ENCODE measurements at places on chromosomes 11 and 22.

DNA sequence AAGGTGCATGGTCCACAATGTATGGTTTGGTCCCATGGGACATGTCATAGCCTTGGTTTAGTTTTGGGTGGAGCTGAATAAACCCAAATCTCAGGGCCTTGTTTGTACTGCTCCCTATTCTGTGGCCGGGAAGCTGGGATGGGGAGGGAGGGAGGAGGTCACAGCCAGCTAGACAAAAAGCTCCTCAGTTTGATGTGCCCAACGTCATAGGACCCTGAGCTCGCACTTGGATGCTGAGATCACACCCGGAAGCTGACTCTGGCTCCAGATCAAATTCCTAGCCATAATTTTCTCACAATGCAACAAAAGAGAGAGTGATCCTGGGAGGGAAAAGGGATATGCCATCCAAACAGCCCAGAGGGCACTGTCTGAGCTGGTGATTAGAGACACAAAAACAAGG, 1.5 kb downstream of the HSPB2 start:
- no peak for DNase-seq

DNA sequence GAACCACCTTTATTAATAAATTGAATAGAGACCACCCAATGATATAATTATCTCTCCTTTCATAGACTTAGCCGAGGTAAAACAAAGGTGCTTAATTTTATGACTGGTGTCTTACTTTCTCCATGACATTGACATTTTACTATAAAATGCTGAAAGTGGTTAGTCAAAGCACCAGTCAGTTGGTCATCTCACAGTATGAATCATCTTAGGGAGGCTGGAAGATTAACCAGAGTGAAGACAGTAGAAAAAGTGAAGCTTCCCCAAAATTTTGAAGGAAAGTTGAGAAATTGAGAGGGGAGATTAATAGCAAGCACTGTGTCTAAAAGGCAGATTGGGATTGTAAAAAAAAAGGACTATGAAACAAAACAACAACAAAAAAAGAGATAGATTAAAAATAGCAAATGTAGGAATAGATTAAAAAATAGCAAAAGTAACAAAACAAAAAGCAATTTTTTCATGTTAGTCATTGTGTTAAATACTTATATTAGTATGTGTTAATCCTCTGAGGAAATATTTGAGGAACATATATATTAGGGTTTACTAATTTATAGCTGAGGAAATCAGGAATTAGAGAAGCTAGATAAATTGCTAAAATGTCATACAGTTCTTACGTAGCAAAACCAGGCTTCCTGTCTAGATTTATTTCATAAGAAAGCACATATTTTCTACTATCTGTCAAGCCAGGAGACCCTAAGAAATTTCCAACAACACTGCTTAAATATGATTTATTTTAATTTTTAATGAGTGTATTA, 557.3 kb upstream of the ANO5 start:
- DNase-seq: no peak

GRCh38 chr22:23183061-23183698, 2.9 kb downstream of the BCR start:
- no peak for DNase-seq

DNA sequence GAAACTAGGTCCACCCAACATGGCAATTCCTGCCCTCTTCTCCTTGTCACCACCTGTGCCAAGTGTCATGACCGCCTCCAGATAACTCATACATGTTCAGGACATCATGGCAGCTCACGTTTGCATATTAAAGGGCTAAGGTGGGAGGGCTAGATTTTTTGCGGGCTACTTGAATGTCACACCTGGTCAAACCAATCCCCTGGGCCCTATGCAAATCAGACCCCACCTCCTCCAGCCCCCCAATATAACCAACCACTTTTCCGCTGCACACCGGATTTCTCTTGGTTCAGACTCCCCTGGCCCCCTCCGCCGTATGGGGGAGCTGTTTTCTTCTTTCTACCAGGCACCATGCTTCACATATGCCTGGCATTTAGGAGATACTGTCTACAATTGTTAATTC, 12.6 kb downstream of the UPB1 start:
- DNase-seq: no peak

GRCh38 chr22:29713156-29713727, 6.6 kb upstream of the CABP7 start:
- DNase-seq: no peak

GRCh38 chr11:82996966-82997606, 74.6 kb downstream of the RAB30 start:
- DNase-seq: peak; percentile 46

DNA sequence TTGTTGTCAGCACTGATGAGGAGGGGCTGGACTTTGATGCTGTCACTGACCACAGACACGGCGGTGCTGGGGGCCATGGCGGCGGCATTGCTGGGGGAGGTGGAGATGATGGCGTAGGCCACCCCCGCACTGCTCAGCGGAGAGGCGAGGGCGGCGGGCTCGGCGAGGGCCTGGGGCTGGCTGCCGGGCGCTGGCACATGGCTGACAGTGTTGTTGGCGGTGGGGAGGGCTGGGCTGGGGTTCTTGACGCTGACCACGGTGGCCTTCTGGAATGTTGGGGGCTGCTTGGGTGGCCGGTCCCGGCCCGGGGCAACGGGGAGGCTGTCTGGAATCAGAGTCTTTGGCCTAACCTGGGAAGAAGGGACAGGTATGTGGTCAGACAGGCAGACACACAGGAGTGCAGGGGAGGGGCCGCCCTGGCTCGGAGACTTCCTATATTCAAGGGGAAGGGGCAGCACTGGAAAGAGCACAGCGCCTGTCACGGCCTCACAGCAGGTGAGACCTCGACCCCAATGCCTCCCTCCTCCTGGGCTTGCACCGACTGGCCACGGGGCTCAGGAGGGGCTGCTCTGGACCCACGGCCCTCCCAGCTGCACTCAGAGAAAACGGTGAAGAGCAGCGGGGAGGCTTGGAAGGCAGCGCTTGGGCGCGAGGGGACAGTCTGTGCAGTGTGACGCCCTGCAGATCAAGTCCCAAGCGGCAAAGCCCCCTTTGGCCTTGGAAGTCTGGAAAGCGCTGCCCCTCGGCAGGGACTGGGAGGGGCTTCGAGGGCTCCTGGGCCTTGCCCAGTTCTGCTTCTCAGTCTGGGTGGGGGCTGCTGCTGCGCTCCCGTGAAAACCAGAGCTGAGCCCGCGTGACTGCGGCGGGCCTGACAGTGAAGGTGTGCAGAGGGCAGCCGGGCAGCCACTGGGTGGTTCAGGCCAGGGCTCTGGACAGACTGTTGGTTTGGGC, 93.2 kb downstream of the PHF21B start:
- DNase-seq: no peak

DNA sequence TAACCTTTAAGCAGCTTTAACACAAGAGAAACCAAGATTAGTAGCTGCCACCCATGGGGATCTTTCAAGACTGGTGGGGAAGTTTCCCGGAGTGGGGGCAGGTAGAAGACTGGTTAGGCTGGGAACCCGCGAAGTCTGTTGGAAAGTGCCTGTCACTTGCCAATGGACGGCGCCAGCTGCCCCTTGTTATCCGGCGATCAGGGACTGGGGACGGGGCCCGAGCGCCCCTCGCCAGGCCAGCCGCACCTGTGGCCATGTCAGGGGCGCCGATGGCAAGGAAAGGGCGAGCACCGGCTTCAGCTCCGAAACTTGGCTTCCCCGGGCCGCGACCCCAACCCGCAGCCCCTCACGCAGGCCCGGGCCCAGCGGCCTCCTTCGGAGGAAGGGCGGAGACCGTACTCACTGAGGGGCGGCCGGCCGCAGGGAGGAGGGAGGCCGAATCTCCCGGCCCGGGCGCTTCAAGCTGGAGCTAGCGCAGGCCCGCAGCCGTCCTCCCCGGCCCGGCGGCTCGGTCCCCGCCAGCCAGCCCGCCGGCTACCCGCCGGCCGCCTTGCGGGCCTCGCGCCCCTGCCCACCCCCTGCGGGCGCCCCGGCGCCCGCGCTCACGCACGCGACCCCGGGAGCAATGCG, 539 bp downstream of the EIF4ENIF1 start:
- peak; percentile 29 for DNase-seq

DNA sequence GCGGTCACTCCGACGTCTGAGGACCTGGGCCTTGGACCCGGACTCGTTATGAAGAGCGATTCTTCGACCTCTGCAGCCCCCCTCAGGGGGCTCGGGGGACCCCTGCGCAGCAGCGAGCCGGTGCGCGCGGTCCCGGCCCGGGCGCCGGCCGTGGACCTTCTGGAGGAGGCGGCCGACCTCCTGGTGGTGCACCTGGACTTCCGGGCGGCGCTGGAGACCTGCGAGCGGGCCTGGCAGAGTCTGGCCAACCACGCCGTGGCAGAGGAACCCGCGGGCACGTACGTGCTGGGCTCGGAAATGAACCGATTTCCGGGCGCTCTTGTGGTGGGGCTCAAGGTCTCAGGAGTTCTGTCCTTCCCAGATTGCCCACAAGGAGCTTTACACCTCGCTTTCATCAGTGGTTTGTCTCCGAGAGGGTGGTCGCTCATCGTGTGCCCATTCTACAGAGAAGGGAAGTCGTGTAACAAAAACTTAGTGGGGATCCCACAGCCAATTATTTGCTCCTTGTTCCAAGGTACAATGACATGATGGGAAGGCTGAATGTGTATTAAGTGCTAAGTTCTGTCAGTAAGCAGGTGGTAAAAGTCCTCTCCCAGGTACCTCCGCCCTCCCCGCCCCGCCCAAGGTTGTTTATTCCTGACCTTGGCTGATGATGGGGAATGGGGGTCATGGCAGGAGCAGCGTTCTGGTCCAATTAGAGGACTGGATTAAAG, 695 bp downstream of the PEX26 start:
- DNase-seq: no peak

DNA sequence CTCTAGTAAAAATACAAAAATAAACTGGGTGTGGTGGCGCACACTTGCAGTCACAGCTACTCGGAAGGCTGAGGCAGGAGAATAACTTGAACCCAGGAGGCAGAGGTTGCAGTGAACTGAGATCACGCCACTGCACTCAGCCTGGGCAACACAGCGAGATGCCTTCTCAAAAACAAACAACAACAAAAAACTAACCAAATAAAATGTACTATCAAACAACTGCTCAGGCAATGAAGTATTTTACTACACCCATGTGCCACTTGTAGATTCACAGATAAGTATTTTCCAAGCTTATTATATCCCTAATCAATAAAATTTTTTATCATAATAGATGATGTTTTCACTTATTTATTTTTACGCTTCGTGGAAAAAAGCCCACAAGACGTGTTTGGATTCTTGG, 924 bp downstream of the C11orf65 start:
- DNase-seq: no peak

- DNase-seq: no peak
Observed at GRCh38 chr22:41178425-41178975, 26.6 kb upstream of the L3MBTL2 start.

- no peak for DNase-seq
Observed at GRCh38 chr11:96335388-96335787, 7.6 kb downstream of the MAML2 start.

- no peak for DNase-seq
Observed at GRCh38 chr11:90774727-90775566, 552.1 kb upstream of the CHORDC1 start.

GRCh38 chr22:18033204-18033998, 9.0 kb upstream of the MICAL3 start:
- DNase-seq: no peak

GRCh38 chr11:57235761-57236703, 1.0 kb downstream of the APLNR start:
- DNase-seq: no peak

GRCh38 chr11:128105511-128105910, 481.8 kb downstream of the ETS1 start:
- no peak for DNase-seq

- no peak for DNase-seq
Observed at GRCh38 chr11:69943066-69943465, 123.8 kb upstream of the FGF3 start.

GRCh38 chr22:34847072-34847471, 218.9 kb upstream of the ISX start:
- DNase-seq: no peak

- no peak for DNase-seq
Observed at GRCh38 chr11:70536051-70536877, 137.9 kb downstream of the CTTN start.

DNA sequence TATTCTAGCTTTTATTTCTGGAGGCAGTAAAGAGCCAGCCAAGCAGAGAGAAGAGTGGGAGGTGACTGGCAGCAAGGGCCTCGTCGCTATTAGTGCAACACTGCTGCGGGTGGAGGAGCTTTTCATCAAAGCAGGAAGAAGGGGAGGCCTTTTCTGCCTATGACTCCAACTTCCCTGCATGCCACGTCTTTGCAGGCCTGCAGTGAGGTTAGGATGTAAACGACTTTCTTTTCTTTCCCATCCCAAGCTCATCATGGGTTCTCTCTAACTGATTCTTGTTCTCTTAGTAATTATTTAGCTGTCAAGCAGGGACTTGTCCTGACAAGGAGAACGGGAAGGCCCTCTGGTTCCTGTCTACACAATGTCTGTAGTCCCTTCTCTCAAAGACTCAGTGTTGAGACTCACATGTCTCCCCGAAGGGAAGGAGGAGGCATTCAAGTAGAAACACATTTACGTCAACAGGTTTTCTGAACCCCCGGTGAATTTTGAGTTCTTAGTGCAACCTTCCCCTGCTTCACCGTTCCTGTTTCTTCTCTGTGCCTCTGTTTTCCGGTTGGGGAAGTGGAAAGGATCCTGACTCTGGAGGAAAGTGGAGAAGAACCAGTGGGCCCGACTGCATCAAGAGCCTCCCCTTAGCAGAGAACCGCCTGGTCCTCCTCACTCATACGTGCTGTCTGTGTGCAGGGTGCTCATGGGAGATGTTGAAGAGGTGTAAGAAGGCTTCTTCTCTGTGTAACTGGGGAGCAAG, 56.9 kb downstream of the PACS1 start:
- DNase-seq: no peak

DNA sequence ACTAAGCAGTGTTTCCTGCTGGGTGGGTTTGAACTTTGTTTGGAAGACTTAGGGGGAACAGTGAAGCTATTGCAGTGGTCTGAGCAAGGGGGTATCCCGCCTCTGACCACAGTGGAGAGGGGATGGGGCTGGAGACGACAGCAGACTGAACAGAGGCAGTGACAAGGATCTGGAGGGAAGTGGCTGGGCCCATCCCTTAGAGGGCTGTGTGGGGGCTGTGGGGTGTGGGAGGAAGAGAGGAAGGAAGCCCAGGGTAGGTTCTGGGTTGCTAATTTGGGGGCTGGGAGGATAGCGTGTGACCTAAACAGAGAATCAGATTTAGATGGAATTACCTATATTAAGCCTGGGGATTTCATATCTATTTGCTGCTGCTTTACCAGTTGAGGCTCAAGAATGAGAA, 70.7 kb downstream of the BMAL1 start:
- no peak for DNase-seq

DNA sequence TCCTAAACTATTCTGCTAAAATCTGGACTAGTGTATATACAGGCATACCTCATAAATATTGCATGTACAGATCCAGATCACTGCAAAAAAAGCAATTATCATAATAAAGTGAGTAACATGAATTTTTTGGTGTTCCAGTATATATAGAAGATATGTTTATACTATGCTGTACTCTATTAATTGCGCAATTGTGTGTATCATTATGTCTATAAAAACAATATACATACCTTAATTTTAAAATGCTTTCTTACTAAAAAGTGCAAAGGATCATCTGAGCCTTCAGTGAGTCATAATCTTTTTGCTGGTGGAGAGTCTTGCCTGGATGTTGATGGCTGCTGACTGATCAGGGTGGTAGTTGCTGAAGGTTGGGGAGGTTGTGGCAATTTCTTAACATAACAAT, 35.4 kb upstream of the CEP295 start:
- DNase-seq: no peak

- no peak for DNase-seq
Observed at GRCh38 chr11:62544581-62545436, 1.8 kb downstream of the AHNAK start.

GRCh38 chr22:44711690-44712555, 9.9 kb downstream of the PRR5 start:
- no peak for DNase-seq

GRCh38 chr11:62552485-62553079, 6.0 kb upstream of the AHNAK start:
- no peak for DNase-seq
